ENCODE measurements at places on chromosomes 13 and 19. TPM values are rescaled to one million over a fixed set of nuclear protein-coding genes. Genes with fewer than 3 reads are reported as not detected.
A peak's percentile ranks its signal among the peaks of the same experiment; 100 is the strongest.

GRCh38 chr19:48726556-48726955, 7.0 kb upstream of the MAMSTR start:
- H3K27ac ChIP-seq = no peak overlapping the region
- H3K36me3 ChIP-seq = no peaks in the 10 kb centered on the region
- no peak overlapping the region for H3K4me3 ChIP-seq
- H3K4me1 ChIP-seq = peaks cover 13% of the 10 kb centered on the region
- H3K27me3 ChIP-seq = no peaks in the 10 kb centered on the region

DNA sequence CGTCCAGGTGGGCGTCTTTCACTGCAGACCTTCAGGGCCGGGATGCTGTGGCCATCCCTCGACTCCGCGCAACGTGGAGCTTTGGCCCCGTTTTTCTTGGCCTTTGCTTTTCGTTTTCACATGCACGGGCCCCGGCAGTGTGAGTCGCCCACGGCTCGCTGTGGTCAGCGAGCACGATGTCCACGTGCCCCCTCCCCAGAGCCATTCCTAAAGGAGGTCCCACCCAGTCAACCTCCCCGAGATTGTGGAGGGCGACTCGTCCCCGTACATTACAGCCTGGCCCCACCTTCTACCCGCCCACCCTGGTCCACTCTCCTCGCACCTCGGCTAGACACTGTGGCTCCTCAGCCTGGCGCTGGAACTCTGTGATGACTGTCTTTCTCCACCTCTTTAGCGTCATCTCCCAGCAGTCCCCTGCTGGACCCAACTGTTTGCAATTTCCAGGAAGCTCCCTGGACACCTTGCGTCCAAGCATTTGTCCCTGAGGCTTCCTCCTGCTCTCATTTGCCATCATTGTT, 405 bp downstream of the ZNF446 start:
- peak overlapping the region; percentile 50 for H3K4me3 ChIP-seq
- H3K27me3 ChIP-seq = no peaks in the 10 kb centered on the region
- DNase-seq = no peak
- H3K27ac ChIP-seq = peak overlapping the region; percentile 63
- H3K4me1 ChIP-seq = peaks cover 30% of the 10 kb centered on the region
- peaks cover 24% of the 10 kb centered on the region for H3K36me3 ChIP-seq

DNA sequence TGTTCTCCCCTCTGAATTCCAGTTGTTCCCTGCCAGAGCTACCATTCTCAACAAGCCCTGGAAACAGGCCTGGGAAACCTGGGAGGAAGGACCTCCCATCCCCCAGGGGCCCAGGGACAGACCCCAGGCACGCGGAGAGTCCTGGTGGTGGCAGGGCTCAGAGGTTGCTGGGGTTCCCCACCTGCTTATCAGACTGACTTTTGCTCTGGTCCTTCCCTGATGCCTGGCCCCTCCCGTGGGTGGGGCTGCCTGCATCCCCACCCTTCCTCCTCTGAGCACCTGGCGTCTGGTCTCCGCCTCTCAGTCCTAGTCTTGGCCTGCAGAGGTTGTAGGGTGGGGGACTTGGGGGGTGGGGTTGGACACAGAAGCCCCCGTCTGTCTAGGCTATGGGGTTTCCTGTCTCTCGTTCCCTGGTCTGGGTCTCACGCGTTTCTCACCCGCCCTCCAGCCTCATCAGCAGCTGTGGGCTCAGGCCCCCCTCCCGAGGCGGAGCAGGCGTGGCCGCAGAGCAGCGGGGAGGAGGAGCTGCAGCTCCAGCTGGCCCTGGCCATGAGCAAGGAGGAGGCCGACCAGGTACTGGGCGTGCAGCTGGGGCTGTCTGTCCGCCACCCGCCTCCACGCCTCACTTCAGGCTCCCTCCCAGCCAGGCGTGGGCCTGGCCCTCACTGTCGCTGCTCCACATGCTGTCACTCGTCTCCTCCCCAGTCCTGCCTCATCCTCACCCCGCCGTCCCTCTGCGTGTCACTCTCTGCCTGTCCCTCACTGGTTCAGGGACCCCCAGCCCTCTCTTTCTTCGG, 13.6 kb downstream of the EPN1 start:
- H3K27ac ChIP-seq = no peak overlapping the region
- H3K4me3 ChIP-seq = no peak overlapping the region

GRCh38 chr13:23160638-23161480, 19.9 kb upstream of the SGCG start:
- H3K4me1 ChIP-seq = no peaks in the 10 kb centered on the region
- H3K4me3 ChIP-seq = no peak overlapping the region
- no peaks in the 10 kb centered on the region for H3K36me3 ChIP-seq
- H3K27ac ChIP-seq = no peak overlapping the region
- DNase-seq = no peak

DNA sequence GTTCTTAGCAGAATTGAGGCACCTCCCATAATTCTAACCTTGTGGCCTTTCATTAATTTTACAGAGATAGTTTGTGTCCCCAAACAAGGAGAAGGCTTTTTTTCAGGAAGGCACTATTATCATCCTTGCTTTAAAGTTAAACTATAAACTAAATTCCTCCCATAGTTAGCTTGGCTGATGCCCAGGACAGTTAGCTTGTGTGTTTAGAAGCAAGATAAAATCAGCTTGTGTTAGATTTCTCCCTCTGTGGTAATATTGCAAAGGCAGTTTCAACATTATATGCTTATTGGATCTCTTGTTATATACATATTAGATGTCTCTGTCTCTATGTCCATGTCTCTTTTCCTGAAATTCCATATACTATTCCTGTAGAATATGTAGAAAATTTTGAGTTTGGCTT, 342.7 kb downstream of the TBC1D4 start:
- H3K4me3 ChIP-seq = no peak overlapping the region
- H3K36me3 ChIP-seq = no peaks in the 10 kb centered on the region
- no peak for DNase-seq
- no peaks in the 10 kb centered on the region for H3K27me3 ChIP-seq
- peaks cover 15% of the 10 kb centered on the region for H3K4me1 ChIP-seq
- H3K27ac ChIP-seq = no peak overlapping the region

GRCh38 chr13:36880961-36881360, 39.1 kb downstream of the SMAD9 start:
- peaks cover 19% of the 10 kb centered on the region for H3K36me3 ChIP-seq
- H3K4me3 ChIP-seq = no peak overlapping the region
- DNase-seq = no peak
- H3K27me3 ChIP-seq = no peaks in the 10 kb centered on the region

- no peak overlapping the region for H3K4me3 ChIP-seq
- DNase-seq = no peak
- H3K27me3 ChIP-seq = no peaks in the 10 kb centered on the region
- H3K4me1 ChIP-seq = peaks cover 8% of the 10 kb centered on the region
- no peaks in the 10 kb centered on the region for H3K36me3 ChIP-seq
Observed at GRCh38 chr19:48591021-48591420, 15.5 kb upstream of the SPACA4 start.

GRCh38 chr19:47084879-47085439, 28.6 kb downstream of the ZC3H4 start:
- peaks cover 88% of the 10 kb centered on the region for H3K36me3 ChIP-seq
- DNase-seq = no peak
- no peak overlapping the region for H3K4me3 ChIP-seq
- H3K27me3 ChIP-seq = no peaks in the 10 kb centered on the region
- H3K4me1 ChIP-seq = peaks cover under 1% of the 10 kb centered on the region

DNA sequence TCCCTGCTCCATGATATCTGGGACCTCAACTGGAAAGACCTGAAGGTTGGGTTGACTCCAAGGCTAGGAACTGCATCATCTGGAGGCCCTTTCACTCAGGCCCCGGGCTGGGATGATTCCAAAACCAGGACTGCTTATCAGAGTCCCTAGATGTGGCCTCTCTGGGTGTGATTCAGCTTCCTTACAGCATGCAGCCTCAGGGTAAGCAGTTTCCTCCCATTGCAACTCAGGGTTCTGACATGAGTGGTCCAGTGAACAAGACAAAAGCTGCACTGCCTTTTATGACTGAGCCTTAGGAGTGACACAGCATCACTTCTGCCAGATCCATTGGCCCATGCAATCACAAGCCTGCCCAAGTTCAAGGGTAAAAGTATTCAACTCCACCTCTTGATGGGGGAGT, 502.8 kb downstream of the COG6 start:
- no peak overlapping the region for H3K27ac ChIP-seq
- no peaks in the 10 kb centered on the region for H3K27me3 ChIP-seq
- peaks cover under 1% of the 10 kb centered on the region for H3K4me1 ChIP-seq

- no peaks in the 10 kb centered on the region for H3K27me3 ChIP-seq
- H3K4me3 ChIP-seq = no peak overlapping the region
- H3K36me3 ChIP-seq = peaks cover 2% of the 10 kb centered on the region
- no peak overlapping the region for H3K27ac ChIP-seq
Observed at GRCh38 chr19:49889687-49890348, 6.9 kb downstream of the IL4I1 start.

DNA sequence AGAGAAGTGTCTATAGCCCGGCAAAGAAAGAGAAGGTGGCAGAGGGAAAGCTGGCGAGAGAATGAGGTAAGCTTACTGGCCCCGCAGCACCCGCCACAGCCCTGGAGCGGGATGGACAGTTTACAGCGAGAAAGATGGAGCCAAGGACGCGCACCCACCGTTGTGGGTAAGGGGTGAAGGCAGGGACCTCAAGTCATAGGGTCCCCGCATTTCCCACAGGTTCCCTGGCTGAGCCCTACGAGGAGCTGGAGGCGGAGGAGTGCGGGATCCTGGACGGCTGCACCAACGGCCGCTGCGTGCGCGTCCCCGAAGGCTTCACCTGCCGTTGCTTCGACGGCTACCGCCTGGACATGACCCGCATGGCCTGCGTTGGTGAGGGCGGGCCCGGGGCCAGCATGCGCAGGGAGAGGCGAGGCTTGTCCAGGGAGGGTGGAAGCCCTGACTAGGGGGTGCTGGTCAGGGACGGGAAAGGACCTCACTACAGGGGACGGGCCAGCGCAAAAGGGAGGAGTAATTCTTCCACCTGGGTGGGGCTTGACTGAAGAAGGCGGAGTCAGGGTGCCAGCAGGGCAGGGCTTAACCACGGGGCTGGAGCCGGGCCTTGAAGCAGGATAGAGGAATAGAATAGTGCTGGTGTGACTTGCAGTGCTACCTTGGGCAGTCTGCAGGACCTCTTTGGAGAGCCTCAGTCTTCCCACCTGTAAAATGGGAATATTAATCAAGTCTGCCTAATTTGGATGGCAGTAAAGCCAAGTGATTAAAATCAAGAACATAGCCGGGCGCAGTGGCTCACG, 26.5 kb downstream of the LTBP4 start:
- peaks cover 6% of the 10 kb centered on the region for H3K4me1 ChIP-seq
- no peaks in the 10 kb centered on the region for H3K27me3 ChIP-seq
- no peak overlapping the region for H3K27ac ChIP-seq
- DNase-seq = no peak
- peaks cover 27% of the 10 kb centered on the region for H3K36me3 ChIP-seq

DNA sequence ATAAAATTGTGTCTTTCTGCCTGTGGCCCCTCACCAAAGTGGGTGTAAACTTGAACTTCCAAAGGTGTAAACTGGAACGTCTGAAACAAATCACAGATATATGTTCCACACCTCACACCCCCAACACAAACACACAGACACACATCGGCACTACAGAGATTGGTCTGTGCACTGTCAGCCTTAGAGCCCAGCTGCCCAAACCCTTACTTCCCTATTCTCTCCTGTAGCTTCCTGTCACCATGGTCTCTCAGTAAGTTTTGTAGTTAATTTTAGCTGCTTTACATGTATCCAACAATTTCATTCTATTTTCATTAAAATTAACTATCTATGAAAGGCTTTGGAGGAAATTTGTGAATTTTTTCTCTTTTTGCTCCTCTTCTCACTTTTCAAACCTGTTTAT, 5.4 kb downstream of the TM9SF2 start:
- H3K36me3 ChIP-seq = peaks cover 49% of the 10 kb centered on the region
- H3K4me1 ChIP-seq = peaks cover 27% of the 10 kb centered on the region
- H3K27ac ChIP-seq = no peak overlapping the region
- H3K4me3 ChIP-seq = no peak overlapping the region
- no peaks in the 10 kb centered on the region for H3K27me3 ChIP-seq

DNA sequence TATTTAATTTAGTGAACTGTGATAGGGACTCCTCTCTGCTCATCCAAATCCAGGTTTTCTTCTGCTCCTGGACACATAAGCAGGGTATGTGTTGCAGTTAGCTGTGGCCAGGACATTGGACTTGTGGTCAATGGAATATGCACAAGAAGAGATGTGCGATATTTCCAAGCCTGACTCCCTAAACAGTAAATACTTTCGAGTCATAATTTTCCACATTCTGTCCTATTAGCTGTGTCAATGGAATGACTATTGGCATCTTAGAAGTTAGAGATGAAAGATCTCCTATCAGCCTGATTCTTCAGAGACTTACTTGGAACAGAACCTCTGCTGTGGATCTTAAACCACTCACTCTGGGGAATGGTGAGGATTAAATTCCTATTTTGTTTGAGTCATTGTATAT, 771.0 kb downstream of the EFNB2 start:
- DNase-seq = no peak
- no peaks in the 10 kb centered on the region for H3K27me3 ChIP-seq
- H3K27ac ChIP-seq = no peak overlapping the region
- no peaks in the 10 kb centered on the region for H3K4me1 ChIP-seq

Gene IL11
- 141 TPM for total RNA-seq

Gene CASP14
- total RNA-seq = not detected

Gene SYCN
- total RNA-seq = not detected

Gene NLRP9
- not detected for total RNA-seq

Data from SJSA1 (cell line).